ENCODE measurements at places on chromosomes 1 and 21.

GRCh38 chr1:199010492-199010891 lies 371.7 kb downstream of the PTPRC start:
- no peak for DNase-seq

DNA sequence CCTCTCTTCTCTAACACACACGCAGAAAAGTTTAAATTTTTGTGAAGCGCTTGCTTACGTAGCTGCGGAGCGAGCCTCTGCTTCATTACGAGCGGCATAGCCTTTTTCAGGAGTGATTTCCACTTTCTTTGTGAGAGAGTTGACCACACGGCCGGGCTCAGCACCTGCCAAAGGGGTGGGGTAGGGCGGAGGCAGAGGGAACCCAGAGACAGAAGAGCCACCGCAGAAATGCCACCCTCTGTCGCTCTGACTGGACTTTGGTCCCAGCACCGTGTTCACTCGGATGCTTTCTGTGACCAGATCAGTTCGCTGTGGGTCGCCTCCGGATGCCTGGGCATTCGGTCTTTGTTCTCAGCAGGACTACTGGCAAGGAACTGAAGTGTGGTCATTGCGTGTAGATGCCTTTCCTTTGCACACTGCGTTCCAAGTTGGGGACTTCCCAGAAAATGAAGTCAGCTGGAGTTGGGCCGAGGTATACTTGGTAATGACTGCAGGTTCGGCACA lies 883 bp downstream of the CHODL start:
- peak; percentile 11 for DNase-seq

DNA sequence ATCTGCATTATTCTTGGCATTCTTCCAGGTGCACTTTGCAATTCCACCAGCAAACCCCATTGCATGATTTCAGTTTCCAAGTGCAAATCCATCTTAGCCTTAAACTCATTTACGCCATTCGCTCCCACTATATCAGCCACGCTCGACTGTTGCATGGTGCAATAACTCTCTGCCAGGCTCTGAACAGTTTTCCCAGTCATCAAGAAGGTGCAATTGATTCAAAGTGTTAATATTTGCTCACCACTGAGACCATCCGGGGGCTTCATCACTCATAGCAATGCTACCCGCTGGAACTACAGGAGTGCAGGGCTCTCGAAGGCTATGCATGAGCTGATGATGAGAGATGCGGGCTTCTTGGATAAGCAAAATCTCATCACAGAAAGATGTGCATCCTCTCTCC lies 488.2 kb downstream of the OMA1 start:
- DNase-seq, result no peak

GRCh38 chr21:43312751-43313169 lies 114.2 kb downstream of the SIK1 start:
- DNase-seq, result no peak

DNA sequence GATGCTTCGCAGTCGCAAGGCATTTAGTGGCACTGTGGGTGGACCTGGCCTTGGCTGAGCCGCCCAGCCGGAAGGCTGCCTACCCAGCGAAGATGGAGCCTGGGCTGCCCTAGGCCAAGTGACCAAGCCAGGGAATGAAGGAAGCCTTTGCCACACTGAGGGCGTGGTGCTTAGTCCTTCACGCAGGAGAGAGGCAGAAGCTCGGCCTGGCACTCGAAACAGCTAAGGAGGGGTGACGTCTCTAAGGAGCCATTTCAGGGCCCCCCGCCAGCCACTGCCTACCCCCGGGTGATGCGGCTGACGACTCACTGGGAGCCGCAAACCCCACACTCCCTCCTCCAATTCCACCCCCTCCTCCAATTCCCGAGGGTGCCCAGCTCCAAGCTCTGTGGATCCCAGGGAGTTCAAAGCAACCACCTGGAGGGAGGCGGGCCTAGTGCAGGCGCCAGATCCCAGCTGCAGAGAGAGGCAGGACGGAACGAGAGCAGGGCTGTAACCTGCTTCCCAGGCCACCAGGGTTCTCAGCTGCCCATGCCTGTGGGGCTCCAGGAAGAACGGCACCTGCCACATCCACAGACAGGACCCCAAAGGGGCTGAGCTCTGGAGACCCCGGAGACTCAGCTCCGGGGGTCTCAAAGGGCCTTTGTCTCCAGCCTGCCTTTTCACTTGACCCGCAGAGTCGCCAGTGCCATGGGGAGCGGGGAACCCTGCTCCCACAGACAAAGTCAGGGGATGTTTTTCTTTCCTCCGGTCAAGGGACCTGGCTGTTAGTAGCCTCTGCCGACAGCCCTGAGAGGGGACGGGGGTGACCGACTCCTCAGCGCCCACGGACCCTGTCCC lies 75.8 kb downstream of the ARHGEF16 start:
- DNase-seq, result no peak

DNA sequence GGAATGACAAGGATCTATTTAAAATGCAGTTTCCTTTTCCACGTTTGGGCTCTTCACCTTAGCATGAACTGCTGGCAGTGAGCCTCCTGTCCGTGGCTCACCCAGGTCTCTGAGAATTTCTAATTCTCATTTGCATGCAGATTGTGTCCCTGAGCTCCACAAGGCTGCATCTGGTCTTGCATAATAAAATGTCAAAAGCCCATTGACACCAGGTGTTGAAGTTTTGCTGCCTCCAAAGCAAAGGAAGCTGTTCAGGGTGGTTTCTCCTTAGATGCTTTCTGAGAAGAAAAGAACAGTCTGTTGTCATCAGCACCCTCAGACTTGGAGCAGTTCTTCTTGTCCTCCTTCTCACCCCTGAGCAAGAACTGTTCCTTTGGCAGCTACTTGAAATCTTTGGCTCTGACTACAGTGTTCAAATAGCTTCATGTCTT lies 433.1 kb upstream of the KAZN start:
- DNase-seq, result no peak

DNA sequence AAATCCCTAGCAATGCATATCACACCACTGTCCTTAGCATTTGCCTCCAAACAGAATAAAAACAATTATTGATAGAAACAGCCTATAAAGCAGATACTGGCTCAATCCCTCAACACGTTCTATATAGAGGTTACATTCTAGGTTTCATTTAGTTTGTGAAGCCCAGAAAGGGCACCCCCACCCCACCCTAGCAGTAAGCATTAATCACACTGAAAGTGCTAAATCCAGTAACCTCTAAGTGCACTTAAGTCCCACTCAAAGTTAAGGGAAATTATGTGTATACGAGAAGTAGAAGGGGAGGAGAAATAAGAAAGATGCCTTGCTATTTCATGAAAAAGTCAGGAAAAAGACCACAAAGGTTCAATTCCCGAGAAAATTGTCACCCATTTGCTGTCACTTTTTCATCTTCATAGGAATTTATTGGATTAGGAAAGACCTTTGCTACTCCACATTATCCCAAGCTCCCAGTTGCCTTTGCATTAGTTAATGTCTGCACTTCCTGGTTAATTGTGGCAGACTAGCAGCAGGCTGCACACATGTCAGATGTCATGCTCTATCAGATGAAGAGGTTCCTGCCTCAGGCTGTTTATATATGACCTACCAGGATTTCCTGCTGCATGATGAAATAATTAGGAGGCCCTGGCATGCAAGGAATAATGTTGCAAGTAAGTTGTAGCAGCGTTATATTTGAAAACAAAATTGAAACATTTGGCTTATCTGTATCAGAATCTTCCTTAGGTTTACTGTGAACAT lies 54.5 kb upstream of the LHX8 start:
- DNase-seq, result no peak

DNA sequence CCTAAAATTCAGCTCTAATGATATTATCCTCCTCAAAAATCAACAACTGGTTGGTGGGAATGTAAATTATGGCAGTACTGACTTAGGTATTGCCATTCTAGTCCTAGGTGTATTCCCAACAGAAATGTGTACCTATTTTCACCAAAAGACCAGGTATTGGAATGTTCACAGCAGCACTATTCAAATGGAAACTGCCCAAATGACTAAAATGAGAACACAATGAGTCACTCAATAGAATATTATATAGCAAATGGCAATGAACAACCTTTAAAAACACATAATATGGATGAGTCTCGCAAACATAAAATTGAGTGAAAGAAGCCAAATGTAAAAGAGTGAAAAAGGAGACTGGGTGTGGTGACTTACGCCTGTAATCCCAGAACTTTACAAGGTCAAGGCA lies 44.9 kb downstream of the GADD45A start:
- DNase-seq, result no peak

DNA sequence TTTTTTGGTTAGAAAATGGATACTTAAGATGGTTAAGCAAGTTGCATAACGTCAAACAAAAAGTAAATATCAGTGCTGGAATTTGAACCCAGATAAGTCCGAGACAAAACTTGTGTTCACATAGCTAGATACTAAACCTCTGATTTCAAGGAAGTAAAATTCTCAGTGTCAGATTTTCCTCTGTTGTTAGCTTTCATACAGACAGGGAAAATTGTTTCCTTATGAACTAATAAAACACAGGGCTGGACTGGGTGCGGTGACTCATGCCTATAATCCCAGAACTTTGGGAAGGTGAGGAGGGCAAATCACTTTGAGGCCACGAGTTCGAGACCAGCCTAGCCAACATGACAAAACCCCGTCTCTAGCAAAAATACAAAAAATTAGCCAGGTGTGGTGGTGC lies 51.3 kb downstream of the PCNX2 start:
- no peak for DNase-seq

- DNase-seq, result no peak
These were observed 169.7 kb downstream of the TRIM33 start for GRCh38 chr1:114341299-114341698.

- DNase-seq, result no peak
These were observed 20.0 kb upstream of the LAMC1 start for GRCh38 chr1:183003203-183003602.

- DNase-seq, result no peak
These were observed 215.1 kb downstream of the PTPRU start for GRCh38 chr1:29451368-29451892.

DNA sequence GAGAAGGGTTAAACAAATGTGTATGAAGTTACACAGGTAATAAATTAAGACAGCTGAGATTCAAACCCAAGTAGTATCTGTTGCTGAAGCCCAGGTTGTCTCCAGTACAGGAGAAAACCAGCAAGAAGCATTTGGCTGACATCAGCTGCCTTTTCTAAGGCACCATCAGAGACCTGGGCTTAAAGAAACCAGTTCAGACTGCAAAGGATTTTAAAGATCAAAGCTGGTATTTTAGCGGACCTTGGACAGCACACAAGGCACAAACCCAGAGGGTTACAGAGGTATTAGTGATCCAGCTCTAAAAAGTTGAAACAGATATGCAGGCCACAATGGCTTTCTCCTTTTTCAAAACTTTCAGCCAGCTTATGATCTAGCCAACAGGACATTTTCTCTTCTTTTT lies 23.4 kb downstream of the BEND5 start:
- no peak for DNase-seq

GRCh38 chr1:51301844-51302162 lies 28.6 kb downstream of the TTC39A start:
- no peak for DNase-seq

GRCh38 chr1:179785031-179785431 lies 41.9 kb downstream of the FAM163A start:
- no peak for DNase-seq

DNA sequence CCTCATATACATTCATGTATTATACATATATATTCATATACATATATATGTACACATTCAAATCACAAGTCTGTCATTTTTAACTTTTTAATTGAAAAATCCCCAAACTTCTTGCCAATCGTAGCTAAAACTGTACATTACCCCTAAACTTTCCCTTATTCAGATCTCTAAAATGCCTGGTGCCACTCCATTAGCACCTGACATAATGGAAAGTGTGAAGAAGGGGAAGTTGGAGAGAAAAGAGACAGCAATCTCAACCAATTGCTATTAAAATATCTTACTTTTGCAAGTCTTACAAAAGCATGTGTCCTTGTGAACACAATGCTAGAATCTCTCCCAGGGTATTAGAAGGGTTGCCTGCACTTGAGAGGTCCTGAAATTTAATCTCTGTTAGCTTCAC lies 22.7 kb upstream of the PRKACB start:
- no peak for DNase-seq

GRCh38 chr1:109969907-109970306 lies 14.7 kb upstream of the AHCYL1 start:
- no peak for DNase-seq

DNA sequence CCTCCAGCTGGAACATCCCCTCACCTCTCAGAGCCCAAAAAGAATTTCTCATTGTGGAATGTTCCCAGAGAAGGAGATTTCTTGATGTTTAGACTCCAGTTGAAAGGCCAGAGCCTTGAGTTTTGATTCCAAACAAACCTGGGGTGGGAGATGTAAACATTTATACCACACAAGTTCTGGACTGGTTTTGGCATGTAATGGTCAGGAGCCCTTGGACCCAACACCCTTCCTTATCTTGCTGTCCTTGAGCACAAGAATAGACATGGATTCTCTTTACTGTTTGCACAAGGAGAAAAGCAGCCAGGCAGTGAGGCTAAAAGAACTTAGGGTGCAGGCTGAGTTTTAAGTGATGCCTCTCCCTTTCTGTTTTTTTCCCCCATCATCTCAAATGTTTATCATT lies 4.5 kb downstream of the RHBG start:
- no peak for DNase-seq

GRCh38 chr1:169809370-169810095 lies 14.8 kb upstream of the METTL18 start:
- no peak for DNase-seq

- DNase-seq, result no peak
These were observed 218.5 kb downstream of the PTPRU start for GRCh38 chr1:29454616-29455380.

- peak; percentile 21 for DNase-seq
These were observed 6.7 kb upstream of the FNDC5 start for GRCh38 chr1:32877211-32878110.

DNA sequence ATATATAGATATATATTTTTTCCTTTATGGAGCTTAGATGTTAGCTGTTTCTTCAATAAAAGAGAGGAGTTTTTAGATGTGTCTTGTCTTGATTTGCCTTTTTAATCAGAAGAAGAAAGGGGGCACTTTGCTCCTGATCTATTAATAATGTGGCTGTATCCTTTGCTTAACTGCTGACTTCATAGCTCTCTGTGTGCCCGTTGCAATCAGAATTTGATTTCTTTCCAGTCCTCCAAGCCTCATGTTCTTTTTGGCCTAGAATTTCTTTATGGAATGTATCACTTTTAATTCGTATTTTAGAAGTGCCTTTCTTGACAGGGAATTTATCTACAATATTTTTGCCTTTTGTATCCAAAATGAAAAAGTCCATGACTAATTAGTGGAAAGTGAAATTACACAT lies 85.3 kb downstream of the C1orf21 start:
- no peak for DNase-seq

DNA sequence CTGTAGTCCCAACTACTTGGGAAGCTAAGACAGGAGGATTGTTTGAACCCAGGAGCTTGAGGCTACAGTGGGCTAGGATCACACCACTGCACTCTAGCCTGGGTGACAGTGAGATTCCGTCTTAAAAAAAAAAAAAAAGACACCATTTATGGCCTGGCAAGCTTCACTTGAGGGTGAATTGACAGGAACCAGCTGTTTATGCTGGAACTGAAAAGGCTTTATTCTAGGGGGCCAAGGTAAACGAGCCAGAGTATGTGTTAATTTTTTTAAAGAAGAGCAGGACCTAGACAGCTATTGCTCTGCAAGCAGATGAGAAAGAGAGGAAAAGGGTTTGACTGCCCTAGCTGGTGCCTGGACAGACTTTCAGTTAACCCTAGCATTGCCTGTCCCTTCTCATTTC lies 37.0 kb downstream of the S100A6 start:
- no peak for DNase-seq

- DNase-seq, result no peak
These were observed 21.3 kb downstream of the FAM78B start for GRCh38 chr1:166145499-166145898.
